ENCODE measurements at places on chromosomes 3 and 15.

- DNase-seq, result peak; percentile 63
These were observed 7.2 kb downstream of the CD276 start for GRCh38 chr15:73691396-73691795.

DNA sequence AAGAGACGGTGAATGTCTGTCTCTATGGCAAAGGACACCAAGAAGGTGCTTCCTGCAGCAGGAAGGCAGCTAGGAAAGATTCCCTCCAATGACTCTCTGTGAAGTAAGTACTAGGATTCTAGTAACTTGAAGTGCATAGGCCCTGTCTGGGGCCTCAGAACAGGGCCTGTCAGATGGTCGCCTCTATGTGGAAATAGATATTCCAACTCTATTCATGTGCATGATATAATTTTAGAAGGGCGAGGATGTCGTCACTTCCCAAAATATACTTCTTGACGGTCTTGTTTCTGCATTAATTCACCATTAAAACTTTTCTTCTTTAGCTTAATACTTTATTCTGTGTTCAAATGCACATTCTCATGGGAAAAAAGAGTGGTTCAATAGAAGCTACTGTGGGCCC lies 167.0 kb downstream of the TLE3 start:
- DNase-seq, result no peak

DNA sequence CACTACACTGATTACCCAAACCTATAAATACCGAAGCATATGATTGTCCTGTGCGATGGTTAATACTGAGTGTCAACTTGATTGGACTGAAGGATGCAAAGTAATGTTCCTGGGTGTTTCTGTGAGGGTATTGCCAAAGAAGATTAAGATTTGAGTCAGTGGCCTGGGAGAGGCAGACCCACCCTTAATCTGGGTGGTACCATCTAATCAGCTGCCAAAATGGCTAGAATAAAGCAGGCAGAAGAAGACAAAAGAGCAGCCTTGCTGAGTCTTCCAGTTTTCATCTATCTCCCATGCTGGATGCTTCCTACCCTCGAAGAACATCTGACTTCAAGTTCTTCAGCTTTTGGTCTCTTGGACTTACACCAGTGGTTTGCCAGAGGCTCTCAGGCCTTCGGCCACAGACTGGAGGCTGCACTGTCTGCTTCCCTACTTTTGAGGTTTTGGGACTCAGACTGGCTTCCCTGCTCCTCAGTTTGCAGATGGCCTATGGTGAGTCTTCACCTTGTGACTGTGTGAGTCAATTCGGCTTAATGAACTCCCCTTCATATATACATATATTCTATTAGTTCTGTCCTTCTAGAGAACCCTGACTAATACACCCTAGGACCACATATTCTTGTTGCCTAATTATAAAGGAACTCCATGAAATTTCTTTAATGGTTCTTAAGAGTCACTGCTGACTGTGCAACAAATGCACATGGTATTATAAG lies 31.7 kb downstream of the CSNK1G1 start:
- no peak for DNase-seq

DNA sequence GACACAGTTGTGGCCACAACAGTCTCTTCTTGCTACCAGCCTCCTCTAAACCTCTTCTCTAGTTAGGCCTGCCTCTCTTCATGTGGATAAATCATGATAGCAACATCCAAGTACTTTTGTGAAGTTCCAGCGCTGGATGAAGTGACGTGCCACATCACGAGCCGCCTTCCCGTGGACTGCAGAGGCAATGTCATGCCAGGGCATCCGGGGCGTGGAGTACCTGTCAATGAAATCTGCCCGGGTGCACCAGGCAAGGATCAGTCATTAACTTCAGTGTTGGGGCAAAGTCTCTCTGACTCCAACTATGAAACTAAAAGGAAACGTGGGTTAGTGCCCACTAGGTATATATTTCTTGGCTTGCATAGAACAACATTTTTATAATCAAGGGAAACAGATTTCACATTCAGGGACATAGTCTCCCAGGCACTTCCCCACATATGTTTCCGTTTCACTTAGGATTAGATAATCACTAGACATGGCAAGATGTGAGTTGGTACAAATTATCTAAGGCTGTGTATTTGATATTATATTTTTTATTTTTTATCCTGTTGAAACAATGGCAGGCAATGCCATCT lies 133.6 kb downstream of the PLD1 start:
- DNase-seq, result no peak
